ENCODE measurements at places on chromosomes 6 and 20.
A peak's percentile ranks its signal among the peaks of the same experiment; 100 is the strongest.

GRCh38 chr6:90224196-90224595 is 72.4 kb downstream of the BACH2 start:
- no peak for DNase-seq

DNA sequence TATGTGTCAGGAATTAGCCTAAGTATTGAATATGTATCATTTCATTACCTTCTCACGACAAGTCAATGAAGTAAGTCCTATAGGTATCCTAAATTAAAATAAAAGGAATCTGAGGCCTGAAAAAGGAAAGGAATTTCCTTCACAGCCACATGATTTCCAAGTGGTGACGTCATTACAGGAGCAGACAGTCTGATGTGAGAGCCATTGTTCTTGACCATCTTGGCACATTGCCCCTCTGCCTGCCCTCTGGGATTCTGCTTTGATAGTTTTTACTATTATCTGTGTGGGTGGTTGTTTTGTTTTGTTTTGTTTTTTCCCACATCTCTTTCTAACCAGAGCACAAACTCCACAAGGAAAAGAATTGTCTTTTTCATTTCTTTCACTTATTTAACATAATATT is 219.8 kb upstream of the UFL1 start:
- no peak for DNase-seq

DNA sequence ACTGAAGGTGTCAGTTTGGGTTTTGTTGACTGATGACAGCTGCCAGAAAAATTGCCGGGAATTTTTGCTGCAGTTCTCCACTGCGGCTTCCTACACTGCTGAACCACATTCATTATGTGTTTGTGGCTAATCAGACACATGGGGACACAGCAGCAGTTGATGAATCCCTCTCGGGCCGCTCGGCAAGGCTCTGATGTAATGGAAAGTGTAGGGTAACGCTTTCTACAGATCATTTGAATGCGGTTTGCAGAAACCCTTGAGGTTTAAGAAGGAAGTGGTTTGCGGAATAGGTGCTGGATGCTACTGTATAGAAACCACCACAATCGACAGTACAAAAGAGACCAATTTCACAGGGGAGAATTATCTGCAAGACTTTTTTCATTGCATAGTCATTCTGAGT is 138.7 kb upstream of the SASH1 start:
- no peak for DNase-seq

GRCh38 chr6:28251661-28252008 is 434 bp downstream of the ZKSCAN4 start:
- DNase-seq, result peak; percentile 70

GRCh38 chr6:29590218-29590808 is 5.4 kb downstream of the OR2H2 start:
- DNase-seq, result no peak

GRCh38 chr6:1143655-1144054 is 168.2 kb upstream of the FOXQ1 start:
- no peak for DNase-seq
